ENCODE measurements at places on chromosomes 5 and 9. TPM values are rescaled to one million over a fixed set of nuclear protein-coding genes. Genes with fewer than 3 reads are reported as not detected.

- H3K4me1 ChIP-seq = no peaks in the 10 kb centered on the region
- H3K27me3 ChIP-seq = no peaks in the 10 kb centered on the region
- no peak overlapping the region for H3K4me3 ChIP-seq
- H3K36me3 ChIP-seq = no peaks in the 10 kb centered on the region
These were observed 61.1 kb upstream of the SV2C start for GRCh38 chr5:76021936-76022584.

DNA sequence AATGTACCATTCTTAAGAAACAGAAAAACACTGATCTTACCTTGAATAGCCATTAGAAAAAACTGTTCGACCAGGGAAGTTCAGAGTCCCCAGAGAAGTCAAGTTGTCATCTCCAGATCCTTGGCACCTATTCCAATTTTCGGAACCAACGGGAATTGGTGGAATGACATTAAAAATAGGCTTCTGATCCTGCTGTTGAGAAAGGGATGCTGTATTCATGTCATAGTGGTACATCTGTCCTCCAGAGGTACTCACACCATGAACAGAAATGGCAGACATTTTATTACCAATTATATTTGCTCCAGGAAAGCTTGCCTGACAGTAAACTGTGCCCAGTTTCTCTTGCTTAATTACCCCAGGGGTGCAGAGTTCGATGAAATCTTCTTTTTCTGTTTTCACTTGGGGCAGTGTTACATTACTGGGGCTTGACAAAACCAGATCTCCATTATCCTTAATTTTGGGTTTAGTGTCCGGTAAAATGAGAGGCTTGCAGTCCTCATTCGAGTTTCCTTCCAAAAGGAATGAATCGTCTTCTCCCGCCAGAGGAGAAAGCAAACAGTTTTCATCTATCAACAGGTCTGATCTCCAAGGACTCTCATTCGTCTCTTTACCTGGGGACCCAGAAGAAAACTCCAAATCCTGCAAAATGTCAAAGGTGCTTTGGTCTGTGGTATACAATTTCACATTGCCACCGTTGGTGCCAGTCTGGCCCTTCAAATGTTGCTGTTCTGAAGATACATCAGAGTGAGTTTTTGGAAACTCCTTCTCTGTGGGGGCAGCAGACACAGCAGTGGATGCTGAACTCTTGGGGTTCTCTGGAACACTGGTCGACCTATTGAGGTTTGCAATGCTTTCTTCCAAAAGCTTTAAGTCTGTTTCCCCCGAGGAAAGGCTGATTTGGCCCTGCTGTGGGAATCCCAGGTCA is 3.6 kb downstream of the NR3C1 start:
- H3K4me1 ChIP-seq = peaks cover 60% of the 10 kb centered on the region
- no peak for DNase-seq
- H3K27me3 ChIP-seq = no peaks in the 10 kb centered on the region
- no peaks in the 10 kb centered on the region for H3K36me3 ChIP-seq

- no peaks in the 10 kb centered on the region for H3K27me3 ChIP-seq
- no peak overlapping the region for H3K27ac ChIP-seq
- H3K4me3 ChIP-seq = no peak overlapping the region
- no peaks in the 10 kb centered on the region for H3K36me3 ChIP-seq
- no peaks in the 10 kb centered on the region for H3K4me1 ChIP-seq
These were observed 82.3 kb downstream of the MACIR start for GRCh38 chr5:103340717-103341388.

GRCh38 chr5:73419465-73420390 is 28.8 kb downstream of the FOXD1 start:
- no peak overlapping the region for H3K4me3 ChIP-seq
- H3K27ac ChIP-seq = no peak overlapping the region
- DNase-seq = no peak
- peaks cover 6% of the 10 kb centered on the region for H3K4me1 ChIP-seq

DNA sequence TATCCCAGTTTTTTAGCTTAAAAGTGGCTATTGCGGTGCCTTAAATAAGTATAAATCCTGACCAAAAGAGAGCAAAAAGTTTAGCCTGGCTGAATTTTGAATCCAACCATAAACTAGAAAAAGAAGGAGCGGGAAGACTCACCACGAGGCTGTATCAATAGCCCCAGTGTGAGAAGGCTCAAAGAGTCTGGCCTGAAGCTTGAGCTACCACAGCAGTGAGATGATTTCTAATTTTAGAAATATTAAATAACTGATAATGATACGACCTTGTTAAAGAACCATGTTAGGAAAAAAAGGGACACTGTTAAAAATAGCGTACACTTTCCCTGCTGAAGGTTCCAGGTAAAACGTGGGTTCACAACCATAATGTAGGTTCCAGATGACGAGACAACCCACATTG is 134.1 kb upstream of the ZNF462 start:
- no peak for DNase-seq
- no peak overlapping the region for H3K27ac ChIP-seq
- H3K36me3 ChIP-seq = no peaks in the 10 kb centered on the region
- no peaks in the 10 kb centered on the region for H3K4me1 ChIP-seq
- no peaks in the 10 kb centered on the region for H3K27me3 ChIP-seq

DNA sequence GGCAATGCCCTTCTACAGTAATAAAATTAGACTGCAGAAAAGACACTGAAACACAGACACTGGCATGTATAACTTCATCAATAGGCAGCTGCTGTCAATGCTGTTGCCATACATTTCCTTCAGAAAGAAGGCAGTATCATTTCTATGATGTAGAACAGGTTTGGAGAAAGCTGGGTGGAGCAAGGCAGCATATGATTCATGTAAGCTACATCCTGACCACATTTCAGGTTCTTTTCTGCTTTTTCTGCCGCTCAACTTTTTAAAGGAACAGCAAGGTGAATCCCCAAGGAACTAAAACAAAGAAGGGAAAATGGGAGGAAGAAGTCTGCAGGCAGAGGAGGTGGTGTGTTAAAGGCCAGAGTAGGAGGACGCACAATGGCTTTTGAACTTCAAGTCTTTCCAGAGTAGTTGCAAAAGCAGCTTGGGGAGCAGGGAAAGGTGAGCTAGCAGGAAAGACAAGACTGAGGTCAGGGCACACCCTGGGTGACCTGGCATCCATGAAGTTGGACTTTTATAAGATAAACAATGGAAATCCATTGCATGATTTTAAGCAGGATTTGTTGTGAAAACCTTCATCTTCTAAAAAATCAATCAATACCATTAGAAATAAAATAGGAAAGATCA is 142.1 kb downstream of the MED10 start:
- no peak overlapping the region for H3K4me3 ChIP-seq
- H3K4me1 ChIP-seq = no peaks in the 10 kb centered on the region
- no peaks in the 10 kb centered on the region for H3K27me3 ChIP-seq

DNA sequence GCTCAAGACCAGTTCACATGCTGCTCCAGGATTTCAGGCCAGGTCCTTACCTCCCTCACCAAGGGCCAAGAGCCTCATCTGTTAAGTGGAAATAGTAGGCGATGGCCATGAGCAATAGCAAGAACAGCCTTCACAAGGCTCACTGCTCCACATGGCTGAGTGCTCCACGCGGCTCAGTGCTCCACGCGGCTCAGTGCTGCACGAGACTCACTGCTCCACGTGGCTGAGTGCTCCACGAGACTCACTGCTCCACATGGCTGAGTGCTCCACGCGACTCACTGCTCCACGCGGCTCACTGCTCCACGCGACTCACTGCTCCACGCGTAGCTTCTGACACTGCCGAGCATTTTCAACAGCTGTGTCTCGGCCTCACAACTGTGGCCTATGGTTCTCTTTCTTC is 36.4 kb upstream of the ADAMTS2 start:
- no peak overlapping the region for H3K4me3 ChIP-seq
- H3K27ac ChIP-seq = no peak overlapping the region
- H3K27me3 ChIP-seq = no peaks in the 10 kb centered on the region
- DNase-seq = no peak

DNA sequence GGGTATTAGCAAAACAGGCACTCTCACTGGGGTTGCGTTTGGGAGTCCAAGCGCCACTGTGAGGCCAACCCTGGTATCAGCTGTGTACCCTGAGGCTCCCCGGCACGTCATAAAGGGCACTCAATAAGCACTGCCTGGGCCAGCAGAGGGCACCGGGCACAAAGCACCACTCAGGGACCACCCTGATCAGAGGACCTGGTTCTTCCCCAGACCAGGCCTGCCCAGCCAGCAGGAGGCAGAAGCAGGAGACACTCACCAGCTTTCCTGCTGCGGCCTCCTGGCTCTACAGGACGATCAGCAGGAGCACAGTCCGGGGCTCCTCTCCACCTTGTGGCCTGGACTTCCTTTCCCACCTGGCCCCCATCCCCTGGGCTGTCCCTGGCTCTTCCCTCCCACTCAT is 12.6 kb downstream of the MGAT1 start:
- peaks cover 10% of the 10 kb centered on the region for H3K4me1 ChIP-seq
- H3K27me3 ChIP-seq = no peaks in the 10 kb centered on the region
- peaks cover 17% of the 10 kb centered on the region for H3K36me3 ChIP-seq
- H3K4me3 ChIP-seq = no peak overlapping the region

- no peak overlapping the region for H3K27ac ChIP-seq
- no peak for DNase-seq
- H3K4me1 ChIP-seq = peaks cover 15% of the 10 kb centered on the region
- no peaks in the 10 kb centered on the region for H3K36me3 ChIP-seq
- H3K27me3 ChIP-seq = no peaks in the 10 kb centered on the region
These were observed 29.0 kb upstream of the HMCN2 start for GRCh38 chr9:130236436-130236985.

DNA sequence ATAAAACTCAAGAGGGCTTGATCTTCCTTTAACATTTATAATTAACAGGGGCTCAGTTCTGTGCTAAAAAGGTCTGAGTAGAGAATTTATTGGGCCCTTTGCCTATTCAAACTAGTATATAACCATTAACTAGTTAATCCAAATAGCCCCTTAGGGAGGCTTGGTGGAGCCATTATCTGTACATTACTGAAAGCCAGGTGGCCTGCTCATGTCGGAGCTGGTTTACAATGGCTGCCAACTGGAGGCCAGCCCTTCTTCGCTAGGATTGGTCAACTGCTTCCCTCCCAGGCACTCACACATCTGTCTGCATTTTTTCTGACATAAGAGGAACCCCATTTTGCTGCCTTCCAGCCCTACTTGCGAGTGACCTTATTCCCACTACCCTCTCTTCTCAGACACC is 30.4 kb upstream of the NDFIP1 start:
- H3K36me3 ChIP-seq = no peaks in the 10 kb centered on the region
- no peaks in the 10 kb centered on the region for H3K4me1 ChIP-seq

GRCh38 chr5:54663866-54664265 is 146.3 kb downstream of the SNX18 start:
- no peak for DNase-seq
- no peaks in the 10 kb centered on the region for H3K27me3 ChIP-seq
- H3K36me3 ChIP-seq = no peaks in the 10 kb centered on the region
- no peaks in the 10 kb centered on the region for H3K4me1 ChIP-seq
- H3K27ac ChIP-seq = no peak overlapping the region
- H3K4me3 ChIP-seq = no peak overlapping the region

DNA sequence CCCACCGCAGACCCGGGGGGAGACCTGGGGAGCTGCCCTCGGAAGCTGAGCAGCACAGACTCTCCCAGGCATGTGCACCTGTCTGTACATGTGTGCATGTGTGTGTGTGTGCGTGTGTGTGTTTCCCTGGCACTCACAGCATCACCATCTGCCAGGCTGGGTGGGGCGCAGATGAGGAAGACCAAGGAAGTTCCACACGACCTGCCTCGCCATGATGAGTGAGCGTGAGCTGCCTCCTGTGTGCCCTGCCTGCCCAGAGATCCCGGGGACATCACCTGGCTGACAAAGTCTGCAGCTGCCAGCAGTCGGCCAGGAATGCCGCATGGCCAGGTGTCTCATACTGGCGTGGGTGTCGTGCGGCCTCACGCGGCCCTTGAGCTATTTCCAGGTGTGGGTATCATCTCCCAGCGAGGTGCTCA is 4.0 kb upstream of the GPSM1 start:
- no peak overlapping the region for H3K27ac ChIP-seq
- no peak for DNase-seq

- H3K4me1 ChIP-seq = no peaks in the 10 kb centered on the region
- no peak overlapping the region for H3K4me3 ChIP-seq
- H3K27me3 ChIP-seq = no peaks in the 10 kb centered on the region
These were observed 35.9 kb upstream of the PUM3 start for GRCh38 chr9:2879803-2880202.

- no peaks in the 10 kb centered on the region for H3K27me3 ChIP-seq
- DNase-seq = no peak
- H3K36me3 ChIP-seq = no peaks in the 10 kb centered on the region
- H3K4me1 ChIP-seq = no peaks in the 10 kb centered on the region
- H3K27ac ChIP-seq = no peak overlapping the region
These were observed 75.3 kb downstream of the ADAMTS2 start for GRCh38 chr5:179269781-179270543.

DNA sequence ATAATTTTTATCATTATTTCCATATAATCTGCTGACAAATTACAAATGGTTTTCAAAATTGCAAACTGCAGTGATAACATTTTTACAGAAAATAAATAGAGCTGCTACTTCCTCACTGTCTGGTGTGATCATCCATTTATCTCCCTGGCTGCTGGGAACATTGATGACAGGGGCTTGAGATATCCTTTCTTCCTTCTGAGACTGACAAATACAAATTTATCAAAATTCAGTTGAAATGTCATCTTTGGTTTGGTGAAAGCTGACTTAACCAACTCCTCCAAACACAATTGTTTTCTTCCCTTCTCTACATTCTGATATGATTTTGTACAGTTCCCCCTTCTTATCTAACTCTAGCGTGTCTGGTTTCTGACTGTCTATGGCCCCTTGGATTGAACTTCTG is 611.8 kb upstream of the KLF4 start:
- H3K4me1 ChIP-seq = no peaks in the 10 kb centered on the region
- H3K4me3 ChIP-seq = no peak overlapping the region
- H3K27ac ChIP-seq = no peak overlapping the region
- no peaks in the 10 kb centered on the region for H3K27me3 ChIP-seq
- DNase-seq = no peak

DNA sequence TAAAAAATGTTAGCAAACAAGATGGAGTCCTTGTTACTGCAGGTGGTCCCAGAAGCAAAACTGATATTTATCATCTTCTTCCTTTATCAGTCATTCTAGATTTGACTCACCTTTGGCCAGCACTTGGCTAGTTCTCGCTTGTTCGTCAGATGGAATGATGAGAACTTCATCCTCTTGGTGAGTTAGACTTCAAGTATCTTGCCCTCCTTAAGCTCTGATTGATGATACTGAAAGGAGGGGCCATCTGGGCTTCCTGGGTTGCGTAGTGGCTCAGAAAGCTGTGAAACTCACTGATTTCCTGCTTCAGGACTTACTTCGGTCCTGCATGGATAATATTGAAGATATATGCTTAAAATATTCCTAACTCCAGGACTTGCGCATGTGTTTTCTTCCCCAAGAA is 1248.2 kb upstream of the CDH9 start:
- no peaks in the 10 kb centered on the region for H3K36me3 ChIP-seq
- no peaks in the 10 kb centered on the region for H3K27me3 ChIP-seq
- no peak overlapping the region for H3K4me3 ChIP-seq
- no peaks in the 10 kb centered on the region for H3K4me1 ChIP-seq
- no peak for DNase-seq

- H3K27me3 ChIP-seq = no peaks in the 10 kb centered on the region
- no peaks in the 10 kb centered on the region for H3K36me3 ChIP-seq
- no peaks in the 10 kb centered on the region for H3K4me1 ChIP-seq
- H3K27ac ChIP-seq = no peak overlapping the region
- no peak overlapping the region for H3K4me3 ChIP-seq
These were observed 144.3 kb downstream of the EFNA5 start for GRCh38 chr5:107526270-107526937.

KYAT1 gene
- 10.4 TPM for total RNA-seq

ZNF366 gene
- not detected for total RNA-seq

FANCC gene
- 18.0 TPM for total RNA-seq

NUDCD2 gene
- 31.3 TPM for total RNA-seq

RORB gene
- total RNA-seq = not detected

ADAMTS2 gene
- not detected for total RNA-seq
